ENCODE measurements at places on chromosomes 7 and 10. TPM values are rescaled to one million over a fixed set of nuclear protein-coding genes. Genes with fewer than 3 reads are reported as not detected.

The ANKRD61 gene
- total RNA-seq = not detected

- DNase-seq = no peak
Observed at GRCh38 chr10:100827819-100828737, 82.7 kb downstream of the PAX2 start.

The GNAT3 gene
- total RNA-seq = not detected

The PNLIPRP3 gene
- total RNA-seq = not detected

GRCh38 chr10:10869592-10869991 lies 148.1 kb upstream of the CELF2 start:
- no peak overlapping the region for H3K27ac ChIP-seq
- H3K36me3 ChIP-seq = no peaks in the 10 kb centered on the region
- H3K4me1 ChIP-seq = peaks cover 2% of the 10 kb centered on the region
- H3K27me3 ChIP-seq = no peaks in the 10 kb centered on the region

DNA sequence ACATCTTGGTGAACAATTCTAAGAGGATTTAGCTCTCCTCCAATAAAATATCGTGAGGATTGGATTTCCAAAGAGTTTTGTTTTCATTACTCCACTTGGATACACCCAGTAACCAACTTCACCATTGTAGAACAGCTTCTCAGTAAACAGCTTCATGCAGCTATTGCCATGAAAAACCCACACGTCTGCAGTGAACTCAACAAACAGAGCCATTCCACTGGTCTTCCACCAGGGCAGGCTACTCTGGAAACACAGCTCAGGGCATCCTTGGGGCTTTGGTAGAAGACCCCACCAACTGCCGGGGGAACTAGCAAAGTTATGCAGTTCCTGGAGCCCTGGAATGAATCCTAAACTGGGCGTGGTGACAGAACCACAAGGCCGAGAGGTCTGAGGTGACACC lies 77.4 kb downstream of the CALN1 start:
- no peaks in the 10 kb centered on the region for H3K36me3 ChIP-seq
- H3K27ac ChIP-seq = no peak overlapping the region
- no peak overlapping the region for H3K4me3 ChIP-seq
- H3K27me3 ChIP-seq = peaks cover 13% of the 10 kb centered on the region

DNA sequence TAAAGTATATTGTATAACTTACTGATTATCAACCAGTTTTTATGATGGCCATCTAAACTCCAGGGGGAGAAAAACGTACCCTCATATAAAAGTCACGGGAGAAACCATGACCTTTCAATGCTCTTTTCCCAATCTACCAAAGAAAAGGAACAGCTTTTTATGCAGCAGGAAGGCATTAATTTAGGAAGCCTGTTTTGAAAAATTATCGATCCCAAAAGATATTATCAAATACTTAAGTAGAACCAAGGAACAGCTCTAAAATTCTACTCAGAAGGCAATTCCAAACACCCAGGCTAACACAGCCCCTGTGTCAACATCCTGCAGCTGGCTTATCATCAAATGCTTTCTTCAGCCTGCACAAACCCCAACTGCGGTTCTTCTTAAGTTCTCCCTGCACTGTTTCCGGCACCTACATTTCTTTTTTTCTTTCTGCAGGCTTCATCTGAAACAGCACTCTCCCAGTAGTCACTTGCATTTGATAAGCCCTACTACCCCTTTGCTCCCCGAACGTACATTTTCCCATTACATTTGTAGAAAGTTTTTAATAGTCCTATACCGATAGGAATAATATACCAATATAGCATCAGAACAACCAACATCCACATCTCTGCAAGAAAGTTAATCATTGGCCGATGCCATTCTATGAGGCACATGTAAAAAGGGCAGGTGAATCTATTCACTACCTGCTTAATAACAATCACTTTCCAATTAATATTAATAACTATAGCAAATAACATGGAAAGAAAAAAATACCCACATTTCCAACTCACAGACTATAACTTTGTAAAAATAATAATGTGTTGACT lies 47.9 kb downstream of the PIP4K2A start:
- no peaks in the 10 kb centered on the region for H3K36me3 ChIP-seq
- no peak for DNase-seq
- H3K4me3 ChIP-seq = no peak overlapping the region
- peaks cover 2% of the 10 kb centered on the region for H3K4me1 ChIP-seq
- H3K27ac ChIP-seq = no peak overlapping the region

- H3K4me1 ChIP-seq = no peaks in the 10 kb centered on the region
- no peak overlapping the region for H3K27ac ChIP-seq
- H3K27me3 ChIP-seq = no peaks in the 10 kb centered on the region
- no peak for DNase-seq
Observed at GRCh38 chr7:135263321-135263970, 29.8 kb downstream of the STRA8 start.

GRCh38 chr10:131792809-131793208 lies 108.0 kb upstream of the PPP2R2D start:
- DNase-seq = no peak
- no peak overlapping the region for H3K4me3 ChIP-seq
- no peaks in the 10 kb centered on the region for H3K36me3 ChIP-seq
- H3K27ac ChIP-seq = no peak overlapping the region

The INSYN2A gene
- not detected for total RNA-seq

GRCh38 chr7:106420736-106421135 lies 136.0 kb upstream of the NAMPT start:
- no peaks in the 10 kb centered on the region for H3K36me3 ChIP-seq
- no peak for DNase-seq
- no peak overlapping the region for H3K4me3 ChIP-seq

The C10orf53 gene
- total RNA-seq = not detected

- no peaks in the 10 kb centered on the region for H3K4me1 ChIP-seq
- H3K27me3 ChIP-seq = no peaks in the 10 kb centered on the region
- no peaks in the 10 kb centered on the region for H3K36me3 ChIP-seq
- H3K27ac ChIP-seq = no peak overlapping the region
- no peak for DNase-seq
- H3K4me3 ChIP-seq = no peak overlapping the region
Observed at GRCh38 chr7:157468221-157469111, 131.7 kb downstream of the DNAJB6 start.

DNA sequence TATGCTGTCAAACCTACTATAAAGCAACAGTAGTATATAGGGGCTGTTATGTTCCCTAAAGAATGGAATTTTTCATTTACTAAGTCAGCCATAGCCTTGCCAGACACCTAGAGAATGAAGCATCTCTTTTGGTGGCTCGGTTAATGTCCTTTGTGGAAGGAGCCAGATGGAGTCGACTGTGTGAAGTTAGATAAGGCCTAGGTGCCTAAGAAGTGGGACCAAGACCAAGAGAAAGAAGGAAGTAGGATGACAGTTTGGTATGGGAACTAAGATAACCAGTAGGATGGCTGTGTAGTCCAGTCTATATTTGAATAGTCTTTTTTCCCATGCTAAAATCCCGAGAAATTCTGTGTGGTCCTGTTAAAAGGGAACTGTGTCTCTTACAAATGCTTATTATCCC lies 62.2 kb downstream of the REEP3 start:
- H3K4me3 ChIP-seq = no peak overlapping the region
- no peaks in the 10 kb centered on the region for H3K4me1 ChIP-seq
- no peaks in the 10 kb centered on the region for H3K27me3 ChIP-seq
- H3K36me3 ChIP-seq = no peaks in the 10 kb centered on the region
- no peak overlapping the region for H3K27ac ChIP-seq
- no peak for DNase-seq

GRCh38 chr10:15781381-15781960 lies 61.7 kb upstream of the ITGA8 start:
- H3K27ac ChIP-seq = no peak overlapping the region
- H3K27me3 ChIP-seq = no peaks in the 10 kb centered on the region
- no peak overlapping the region for H3K4me3 ChIP-seq
- DNase-seq = no peak
- peaks cover 38% of the 10 kb centered on the region for H3K36me3 ChIP-seq
- no peaks in the 10 kb centered on the region for H3K4me1 ChIP-seq

Measured in liver (tissue), 10 donors.